Right ventricle myocardium superior (tissue), 1 donor: ENCODE measurements at places on chromosomes 2 and 18. TPM values are rescaled to one million over a fixed set of nuclear protein-coding genes. Genes with fewer than 3 reads are reported as not detected.

DNA sequence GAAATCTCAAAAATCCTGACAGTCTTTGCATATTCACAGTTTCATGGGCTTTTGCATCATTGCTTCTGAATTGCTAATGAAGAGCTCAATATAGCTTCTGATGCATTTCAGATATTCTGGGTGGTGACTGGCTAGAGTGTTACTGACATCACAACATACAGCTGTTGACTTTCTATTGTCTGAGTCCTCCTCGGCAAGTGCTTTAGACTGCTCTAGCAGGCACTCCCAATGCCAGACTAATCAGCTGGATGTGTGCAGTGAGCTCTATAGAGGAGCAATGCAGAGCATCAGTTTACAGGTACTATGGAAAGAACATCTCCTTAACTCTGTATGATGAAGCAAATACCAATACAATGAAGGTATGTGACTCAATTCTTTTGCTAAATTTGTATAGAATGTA lies 54.9 kb downstream of the R3HDM1 start:
- DNase-seq, result no peak

Gene TEX51
- total RNA-seq, result not detected

- no peak for DNase-seq
These were observed 30.2 kb downstream of the NYAP2 start for GRCh38 chr2:225429717-225430116.

GRCh38 chr2:208129744-208130711 lies at the start of gene CRYGC:
CRYGC (minus strand) TSS chr2:208129828; CDS start chr2:208129792, 36 bp downstream.
- DNase-seq, result no peak

Gene PROKR1
- not detected for total RNA-seq

DNA sequence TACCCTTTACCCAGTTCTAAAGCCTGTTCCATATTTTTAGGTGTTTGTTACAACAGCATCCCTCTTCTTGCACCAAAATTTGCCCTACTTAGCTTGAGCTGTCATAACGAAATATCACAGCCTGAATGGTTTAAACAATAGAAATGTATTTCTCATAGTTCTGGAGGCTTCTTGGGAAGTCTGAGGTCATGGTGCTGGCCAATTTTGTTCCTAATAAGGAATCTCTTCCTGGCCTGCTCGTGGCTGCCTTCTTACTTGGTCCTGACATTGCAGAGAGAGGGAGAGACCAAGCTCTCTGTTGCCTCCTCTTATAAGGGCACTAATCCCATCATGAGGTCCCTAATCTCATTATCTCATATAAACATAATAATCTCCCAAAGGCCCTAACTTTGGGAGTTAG lies 267.8 kb downstream of the PID1 start:
- no peak for DNase-seq

DNA sequence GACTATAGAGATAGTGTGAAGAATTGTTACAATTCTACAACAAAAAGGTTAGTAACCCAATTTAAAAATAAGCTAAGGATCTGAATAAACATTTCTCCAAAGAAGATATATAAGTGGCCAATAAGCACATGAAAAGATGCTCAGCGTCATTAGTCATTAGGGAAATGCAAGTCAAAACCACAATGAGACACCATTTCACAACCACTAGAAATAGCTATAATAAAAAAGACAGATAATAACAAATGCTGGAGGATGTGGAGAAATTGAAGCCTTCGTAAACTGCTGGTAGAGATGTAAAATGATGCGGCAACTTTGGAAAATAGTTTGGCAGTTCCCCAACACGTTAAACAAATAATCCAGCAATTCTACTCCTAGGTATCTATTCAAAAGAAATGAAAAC lies 366.5 kb upstream of the POU3F3 start:
- DNase-seq, result no peak
